Frontal cortex (tissue), 4 donors: ENCODE measurements at places on chromosomes 4 and X.

DNA sequence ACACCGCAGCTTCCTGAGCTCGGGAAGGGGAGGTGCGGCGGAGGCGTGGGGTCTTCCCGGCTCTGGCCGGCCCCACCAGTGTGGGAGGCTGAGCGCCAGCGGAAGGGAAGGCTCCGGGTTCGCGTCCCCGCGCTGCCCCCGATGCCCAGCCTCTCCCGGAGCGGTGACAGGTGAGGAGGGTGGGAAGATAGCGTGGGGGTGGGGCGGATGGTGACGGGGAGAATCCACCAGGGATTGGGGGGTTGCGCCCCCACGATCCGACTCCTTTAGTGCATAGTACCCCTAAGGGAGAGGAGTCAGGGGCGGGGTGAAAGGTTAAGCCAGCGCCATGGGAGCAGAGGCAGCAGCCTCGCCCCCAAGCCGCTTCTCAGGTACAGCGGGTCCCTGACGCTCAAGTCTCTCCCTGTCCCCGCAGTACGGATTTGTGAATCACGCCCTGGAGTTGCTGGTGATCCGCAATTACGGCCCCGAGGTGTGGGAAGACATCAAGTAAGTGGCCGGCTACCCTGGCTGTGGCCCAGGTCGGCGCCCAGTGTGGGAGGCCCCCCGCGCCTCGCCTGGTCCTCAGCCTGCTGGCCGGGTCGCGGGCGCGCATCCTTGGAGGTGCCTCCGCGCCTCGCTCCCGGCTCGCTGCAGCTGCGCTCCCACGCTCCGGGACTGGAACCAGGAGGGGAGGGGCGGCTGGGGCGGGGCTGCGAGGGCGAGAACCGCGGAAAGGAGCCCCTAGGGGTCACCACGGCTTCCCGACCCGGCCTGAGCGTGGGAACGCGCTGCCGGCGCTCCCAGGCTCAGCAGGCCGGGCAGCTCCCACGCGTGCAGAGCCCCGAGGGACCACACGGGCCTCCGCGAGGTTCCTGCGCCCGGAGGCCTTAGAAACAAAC, 791 bp downstream of the GUCY1B1 start:
- DNase-seq, result peak; percentile 62

DNA sequence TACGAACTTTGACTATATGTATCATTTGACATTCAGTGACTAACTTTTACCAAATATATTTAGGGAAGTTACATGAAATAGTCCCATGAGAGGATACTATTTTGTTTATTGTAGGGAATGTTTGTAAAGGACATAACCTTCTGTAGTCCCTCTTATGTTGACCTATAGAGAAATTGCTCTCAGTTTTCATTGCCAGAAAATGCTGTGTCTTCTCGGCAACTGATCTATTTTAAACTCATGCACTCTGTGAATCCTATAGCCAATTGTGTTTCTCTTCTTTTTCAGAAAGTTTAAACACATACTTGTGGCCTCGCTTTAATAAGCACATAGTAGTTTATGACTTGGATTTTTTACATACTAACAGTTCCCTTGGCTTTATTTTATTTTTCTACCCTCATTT, 38.2 kb downstream of the DMP1 start:
- no peak for DNase-seq

DNA sequence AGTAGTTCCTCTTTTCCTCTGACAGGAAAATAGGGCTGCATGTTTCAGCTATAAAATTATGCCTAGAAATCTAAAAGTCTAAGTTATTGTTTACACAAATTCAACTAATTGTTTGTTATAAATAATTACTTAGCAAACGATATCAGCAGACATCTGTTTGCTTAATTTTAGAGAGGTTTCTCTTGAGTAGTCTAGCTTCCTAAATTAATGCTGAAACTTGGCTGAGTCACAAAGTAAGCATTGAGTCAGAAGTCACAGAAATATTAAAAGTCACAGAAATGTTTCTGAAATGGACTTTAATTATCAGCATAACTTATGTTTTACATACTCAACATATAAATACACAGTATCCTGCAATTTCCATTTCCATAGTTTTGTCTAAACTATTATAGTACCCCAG, 1044.0 kb downstream of the CCSER1 start:
- DNase-seq, result no peak

DNA sequence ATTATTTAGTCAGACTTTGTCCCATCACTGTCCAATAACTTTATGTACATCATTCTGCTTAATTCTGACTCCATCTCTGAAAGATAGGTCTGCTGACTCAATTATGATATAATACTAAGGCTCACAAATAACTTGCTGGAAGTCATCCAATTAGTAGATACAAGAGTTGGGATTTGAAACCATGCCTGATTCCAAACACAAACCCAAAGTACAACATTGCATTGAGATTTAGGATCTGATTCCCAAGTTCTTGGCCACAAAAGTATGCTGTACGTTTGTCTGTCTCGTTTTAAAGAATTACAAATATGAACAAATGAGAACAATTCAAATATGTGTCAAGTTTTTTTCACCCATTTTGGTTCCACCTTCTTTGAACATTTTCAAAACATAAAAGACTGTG, 108.8 kb downstream of the AMELX start:
- no peak for DNase-seq

- peak; percentile 4 for DNase-seq
These were observed 17.5 kb downstream of the PALLD start for GRCh38 chr4:168514249-168514852.

DNA sequence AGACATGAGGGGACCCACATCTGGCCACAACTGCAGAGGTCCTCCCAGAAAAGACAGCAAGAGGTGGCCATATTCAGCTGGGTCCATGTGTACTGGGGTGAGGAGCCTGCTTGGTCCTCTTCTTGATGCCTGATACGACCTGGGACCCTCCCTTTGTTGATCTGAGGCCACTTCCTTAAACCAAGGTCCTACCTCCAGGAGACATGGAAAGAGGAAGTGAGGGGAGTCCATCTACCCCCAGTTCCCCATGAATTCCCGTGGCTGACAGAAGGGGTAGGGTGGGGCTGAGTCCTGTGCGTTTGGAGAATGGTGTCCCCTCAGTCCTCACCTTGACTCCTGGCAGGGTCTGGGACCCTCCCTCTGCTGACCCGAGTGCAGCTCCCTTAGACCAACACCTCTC, 2.1 kb downstream of the MAGEA10 start:
- DNase-seq, result no peak

GRCh38 chr4:152485726-152486276, 50.1 kb downstream of the FBXW7 start:
- DNase-seq, result no peak

DNA sequence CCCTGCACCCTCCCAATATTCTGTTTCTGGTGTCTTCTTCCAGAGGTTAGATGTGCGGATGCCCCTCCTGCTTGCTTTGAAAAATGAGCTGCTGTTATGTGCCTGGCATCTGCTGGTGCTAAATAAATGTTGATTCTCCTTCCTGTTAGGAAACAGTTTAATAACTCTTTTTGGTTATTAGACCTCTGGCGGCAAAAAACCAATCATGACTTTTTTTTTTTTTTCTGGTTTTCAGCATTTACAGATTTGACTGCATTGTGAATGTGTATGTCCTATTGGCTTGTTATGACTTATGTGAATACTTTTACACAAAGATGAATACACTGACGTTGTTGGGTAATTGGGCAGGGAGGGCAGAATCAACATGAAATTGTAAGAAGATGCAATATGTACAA, 13.6 kb upstream of the TMEM156 start:
- DNase-seq, result no peak
